ENCODE measurements at places on chromosomes 3 and 15.

GRCh38 chr15:26682598-26683164 lies 90.2 kb downstream of the GABRB3 start:
- no peak for DNase-seq

GRCh38 chr3:87136066-87136596 lies 91.0 kb upstream of the CHMP2B start:
- DNase-seq: no peak

GRCh38 chr3:99768808-99769501 lies 48.7 kb upstream of the CMSS1 start:
- DNase-seq: no peak

DNA sequence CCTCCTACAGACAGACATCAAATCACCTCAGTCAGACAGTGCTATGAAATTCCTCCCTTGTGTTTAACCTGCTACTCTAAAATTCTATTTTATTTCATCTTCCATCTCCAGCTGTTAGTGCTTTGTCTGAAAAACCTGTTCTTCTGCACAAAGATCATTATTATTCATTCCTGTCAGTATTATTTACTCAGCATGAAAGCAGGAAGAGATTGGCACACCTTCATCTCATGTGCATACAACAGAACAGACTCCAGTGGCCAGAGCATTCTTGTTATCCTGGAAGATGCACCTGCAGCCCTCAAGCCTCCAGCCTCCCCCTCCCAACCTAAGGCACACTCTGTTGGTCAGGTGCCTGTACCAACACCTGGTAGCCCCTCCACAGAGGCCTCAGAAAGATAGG lies 1.8 kb upstream of the ROPN1B start:
- DNase-seq: no peak

DNA sequence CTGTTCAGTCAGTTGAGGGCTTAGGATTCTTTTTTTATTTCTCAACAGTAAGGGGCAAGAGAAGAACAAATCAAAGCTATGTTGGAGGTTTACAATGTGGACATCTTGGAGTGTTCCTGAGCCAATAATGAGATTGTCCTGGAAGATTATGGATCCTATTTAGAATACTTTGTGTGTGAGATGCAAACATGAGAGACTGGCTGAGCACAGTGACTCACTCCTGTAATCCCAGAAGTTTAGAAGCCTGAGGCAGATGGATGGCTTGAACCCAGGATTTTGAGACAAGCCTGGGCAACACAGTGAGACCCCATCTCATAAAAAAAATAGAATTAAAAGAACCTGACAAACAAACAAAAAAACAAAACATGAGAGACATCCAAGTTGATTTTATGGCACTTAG lies 351.6 kb downstream of the GAP43 start:
- no peak for DNase-seq
